ENCODE measurements at places on chromosomes 12 and 14.

DNA sequence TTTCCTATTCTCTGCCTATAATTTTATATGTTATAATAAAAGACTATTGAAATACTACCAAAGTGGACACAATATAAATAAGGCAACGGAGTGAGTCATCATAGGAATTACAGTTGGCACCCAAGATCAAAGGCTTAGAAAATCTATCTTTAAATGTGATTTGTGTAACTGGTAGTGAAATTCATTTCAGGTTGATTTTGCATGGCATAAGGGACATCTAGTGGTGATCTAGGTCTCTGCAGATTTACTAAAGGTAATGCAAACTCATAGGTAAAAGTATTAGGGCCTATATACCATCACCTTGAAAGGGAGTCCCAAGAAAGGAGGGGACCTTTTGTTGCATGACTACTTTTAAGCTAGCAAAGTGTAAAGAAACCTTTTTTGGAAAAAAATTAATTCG is 527.2 kb downstream of the NRXN3 start:
- ATAC-seq, result peak; percentile 58

DNA sequence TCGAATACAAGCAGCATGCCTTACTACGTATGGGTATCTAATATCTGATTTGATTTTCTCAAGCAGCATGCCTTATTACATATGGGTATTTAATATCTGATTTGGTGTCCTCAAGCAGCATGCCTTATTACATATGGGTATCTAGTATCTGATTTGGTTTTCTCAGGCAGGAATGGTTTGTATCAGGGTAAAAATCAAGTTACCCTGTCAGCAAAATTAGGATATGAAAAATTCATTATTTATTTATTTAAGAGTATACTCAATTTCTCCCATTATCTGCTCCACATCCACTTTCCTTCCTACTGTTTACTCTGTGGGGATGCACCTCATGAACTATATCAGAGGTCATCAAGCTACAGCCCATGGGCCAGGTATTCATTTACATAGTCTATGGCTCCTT is 21.9 kb downstream of the ZNF891 start:
- ATAC-seq, result no peak

DNA sequence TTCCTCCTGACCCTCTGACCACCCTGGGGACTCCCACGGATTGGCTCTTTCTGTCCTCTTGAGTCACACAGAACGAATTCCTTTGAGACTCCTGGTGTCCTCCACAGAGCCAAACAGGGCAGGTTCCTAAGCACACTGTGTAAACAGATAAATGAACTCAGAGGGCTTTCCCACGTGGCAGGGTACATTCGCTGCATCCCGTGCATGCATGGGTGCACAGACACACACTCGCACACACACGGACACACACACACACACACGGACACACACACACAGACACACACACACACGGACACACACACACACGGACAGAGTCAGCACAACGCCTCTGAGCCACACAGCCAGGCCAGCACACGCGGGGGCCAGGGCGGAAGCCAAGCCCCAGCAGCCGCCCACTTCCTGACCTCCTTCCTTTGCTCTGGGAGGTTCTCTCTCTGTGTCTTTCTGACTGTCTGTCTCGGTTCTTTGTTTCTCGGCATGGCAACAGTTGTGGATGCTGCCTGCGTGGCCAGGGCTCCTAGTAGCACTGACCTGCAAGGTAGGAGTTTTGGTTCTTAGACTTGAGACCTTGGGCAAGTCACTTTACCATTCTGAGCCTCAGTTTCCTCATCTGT is 706 bp downstream of the CRACR2A start:
- ATAC-seq, result peak; percentile 65

DNA sequence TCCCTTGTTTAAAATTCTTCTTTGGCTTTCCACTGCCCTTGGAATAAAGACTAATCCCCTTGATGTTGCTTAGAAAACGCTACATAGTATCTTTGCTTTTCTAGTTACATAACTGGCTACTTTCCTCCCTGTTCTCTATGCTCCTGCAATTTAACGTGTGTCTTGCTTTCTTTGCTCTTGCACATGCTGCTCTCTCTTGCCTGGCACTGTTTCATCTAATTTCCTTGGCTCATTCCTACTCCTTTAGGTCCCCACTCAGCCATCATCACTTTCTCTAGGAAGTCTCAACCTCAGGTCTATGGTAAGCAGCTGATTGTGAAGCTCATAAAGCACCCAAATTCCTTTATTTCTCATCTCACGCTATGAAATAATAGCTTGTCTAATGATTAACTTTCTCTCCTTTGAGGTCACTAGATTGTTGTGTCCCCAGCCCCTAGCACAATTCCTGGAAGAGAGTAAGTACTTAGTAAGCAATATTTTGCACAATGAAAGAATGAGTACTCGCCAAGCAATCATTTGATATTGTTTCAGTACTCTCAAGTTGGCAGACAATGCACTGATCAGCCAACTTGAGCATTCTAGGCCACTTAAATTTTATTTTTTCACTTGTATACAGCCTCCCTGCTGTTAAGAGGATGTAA is 3.3 kb downstream of the ALDH6A1 start:
- no peak for ATAC-seq

- no peak for ATAC-seq
Observed at GRCh38 chr12:6569312-6569711, 1.2 kb upstream of the NOP2 start.

- peak; percentile 28 for ATAC-seq
Observed at GRCh38 chr12:93767524-93767863, 90.3 kb downstream of the CRADD start.

DNA sequence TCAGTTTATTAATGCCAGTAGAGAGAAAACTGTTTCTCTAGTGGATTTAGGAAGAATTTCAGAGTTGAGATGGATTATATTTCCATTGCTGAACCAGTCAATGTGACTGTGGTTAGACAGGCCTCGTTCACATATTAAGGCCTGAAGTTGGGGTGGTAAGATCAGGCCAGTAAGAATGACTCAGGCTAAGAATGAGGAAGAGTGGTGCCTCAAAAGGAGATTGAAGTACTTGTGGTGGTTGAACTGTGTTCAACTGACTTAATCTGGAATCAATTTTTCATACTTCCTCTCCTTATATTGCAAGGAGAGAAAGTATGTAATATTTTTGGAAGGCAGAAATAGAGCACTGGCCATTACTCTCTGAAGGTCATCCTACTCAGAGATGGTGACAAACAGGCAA is 37.8 kb upstream of the ATF7IP start:
- peak; percentile 95 for ATAC-seq

DNA sequence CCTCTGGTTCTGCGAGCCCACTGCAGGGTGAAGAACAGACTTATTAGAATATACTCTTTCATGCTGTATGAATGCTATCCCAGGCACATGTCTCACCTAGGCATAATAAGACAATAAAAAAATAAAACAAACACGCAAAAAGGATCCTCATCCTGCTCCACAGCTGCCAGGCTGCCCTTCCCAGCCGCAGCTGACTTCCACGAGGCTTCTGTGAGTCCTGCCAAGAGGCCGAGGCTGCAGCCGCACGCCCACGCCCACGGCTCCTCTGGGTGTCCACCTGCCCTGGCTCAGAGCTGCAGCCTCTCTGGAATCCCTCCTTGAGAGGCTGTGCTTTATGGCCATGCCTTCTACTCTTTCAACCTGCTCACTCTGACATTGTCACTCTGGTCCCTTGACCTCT is 6.9 kb downstream of the SMIM41 start:
- no peak for ATAC-seq

DNA sequence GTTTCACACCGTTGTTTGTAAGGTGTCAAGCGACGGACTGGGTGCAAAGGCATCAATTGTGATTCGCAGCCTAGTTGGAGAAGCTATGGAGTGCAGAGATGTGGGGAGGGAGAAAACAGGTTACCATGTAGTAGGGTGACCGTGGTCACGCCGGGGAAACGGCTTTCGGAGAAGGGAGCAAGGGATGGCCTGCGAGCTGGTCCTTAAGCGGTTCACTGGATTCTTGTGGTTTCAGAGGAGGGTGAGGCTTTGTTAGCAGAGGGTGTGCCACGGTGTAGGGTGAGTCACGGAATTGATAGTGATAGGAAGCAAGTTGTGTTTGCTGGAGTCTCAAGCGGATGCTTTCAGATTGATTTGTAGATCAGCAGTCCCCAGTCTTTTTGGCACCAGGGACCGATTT is 2.3 kb downstream of the PIWIL1 start:
- ATAC-seq, result peak; percentile 91

- ATAC-seq, result no peak
Observed at GRCh38 chr12:6824085-6824775, 2.6 kb downstream of the GPR162 start.

- no peak for ATAC-seq
Observed at GRCh38 chr12:49231878-49232655, 32.8 kb upstream of the TUBA1C start.

GRCh38 chr12:32508626-32509025 is 109.3 kb downstream of the FGD4 start:
- ATAC-seq, result peak; percentile 50

DNA sequence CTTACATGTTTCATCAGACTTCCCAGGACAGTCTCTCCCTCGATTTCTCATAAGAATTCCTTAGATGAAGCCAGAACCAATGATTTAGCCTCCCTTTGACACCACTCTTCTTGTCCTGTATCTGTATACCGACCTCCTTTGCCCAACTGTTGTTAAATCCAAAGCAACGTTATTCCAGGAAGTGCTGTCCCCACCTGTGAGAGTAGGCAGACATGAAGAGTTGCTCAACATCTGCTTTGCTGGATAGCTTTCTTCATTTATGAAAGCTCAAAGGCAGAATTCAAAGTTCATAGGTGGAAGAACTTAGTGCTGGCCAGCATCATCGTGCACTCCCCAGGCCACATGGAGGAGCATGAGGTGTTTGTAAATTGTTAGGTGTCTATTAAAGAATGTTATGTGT is 55.6 kb downstream of the GTF2A1 start:
- no peak for ATAC-seq

DNA sequence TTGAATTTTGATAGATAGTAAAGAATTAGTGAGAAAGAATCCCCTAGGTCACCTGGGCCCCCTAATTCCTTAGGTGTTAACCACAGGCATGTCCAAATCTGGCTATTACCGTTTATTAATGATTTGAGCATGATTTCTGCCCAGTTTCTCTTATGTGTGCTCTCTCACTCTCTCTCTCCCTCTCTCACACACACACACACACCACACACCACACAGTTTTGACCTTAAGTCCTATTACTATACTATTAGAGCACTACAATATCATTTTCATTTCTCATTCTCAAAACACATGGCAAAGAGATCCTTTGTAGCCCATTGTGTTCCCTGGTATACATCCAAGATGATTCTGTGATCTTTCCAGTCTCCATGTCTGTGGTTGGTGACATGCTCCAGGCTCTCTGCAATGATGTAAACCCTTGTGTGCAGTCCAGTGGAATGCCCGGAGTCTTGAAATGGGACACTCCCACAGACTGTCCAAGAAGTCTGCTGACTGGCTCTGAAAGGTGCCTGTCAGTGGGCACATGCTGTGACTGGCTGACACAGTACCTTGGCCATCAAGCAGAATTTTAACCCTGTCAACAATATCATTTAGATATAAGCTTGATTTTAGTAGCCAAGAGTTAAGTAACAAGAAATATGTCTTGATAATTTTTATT is 96.2 kb downstream of the FIGNL2 start:
- ATAC-seq, result peak; percentile 67

GRCh38 chr14:92523752-92524151 is 10.2 kb downstream of the RIN3 start:
- no peak for ATAC-seq

DNA sequence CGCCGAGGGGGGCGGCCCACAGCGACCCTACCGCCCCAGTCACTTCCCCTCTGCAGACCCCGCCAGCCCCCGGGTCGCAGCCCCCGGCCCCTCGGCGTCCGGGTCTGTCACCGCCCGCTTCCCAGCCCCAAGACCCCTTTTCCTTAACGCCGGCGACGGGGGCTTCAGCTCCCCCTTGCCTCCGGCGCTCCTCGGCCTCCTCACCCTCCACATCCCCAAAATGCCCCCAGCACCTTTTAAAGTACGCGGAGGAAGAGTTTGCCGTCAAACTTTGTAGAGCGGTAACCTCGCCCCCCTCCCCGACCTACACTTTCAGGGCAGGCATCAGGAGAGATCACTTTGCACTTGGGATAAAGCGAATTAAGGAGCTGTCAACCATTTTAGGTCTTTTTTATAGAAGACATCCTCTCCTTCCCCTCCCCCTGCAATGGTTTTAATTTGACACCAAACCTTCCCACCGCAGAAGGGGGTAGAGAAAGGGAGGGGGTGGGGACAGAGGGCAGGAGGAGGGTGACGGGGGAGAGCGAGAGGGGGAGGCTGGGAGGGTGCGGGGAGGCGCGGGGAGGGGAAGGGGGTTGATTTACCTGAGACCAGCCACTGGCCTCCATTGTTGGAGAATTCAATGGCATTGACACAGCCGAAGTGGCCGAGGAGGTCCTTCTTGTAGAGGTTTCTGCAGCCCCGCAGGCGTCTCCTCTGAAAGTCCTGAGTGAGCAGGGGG is 578 bp downstream of the DCAF5 start:
- ATAC-seq, result peak; percentile 24

DNA sequence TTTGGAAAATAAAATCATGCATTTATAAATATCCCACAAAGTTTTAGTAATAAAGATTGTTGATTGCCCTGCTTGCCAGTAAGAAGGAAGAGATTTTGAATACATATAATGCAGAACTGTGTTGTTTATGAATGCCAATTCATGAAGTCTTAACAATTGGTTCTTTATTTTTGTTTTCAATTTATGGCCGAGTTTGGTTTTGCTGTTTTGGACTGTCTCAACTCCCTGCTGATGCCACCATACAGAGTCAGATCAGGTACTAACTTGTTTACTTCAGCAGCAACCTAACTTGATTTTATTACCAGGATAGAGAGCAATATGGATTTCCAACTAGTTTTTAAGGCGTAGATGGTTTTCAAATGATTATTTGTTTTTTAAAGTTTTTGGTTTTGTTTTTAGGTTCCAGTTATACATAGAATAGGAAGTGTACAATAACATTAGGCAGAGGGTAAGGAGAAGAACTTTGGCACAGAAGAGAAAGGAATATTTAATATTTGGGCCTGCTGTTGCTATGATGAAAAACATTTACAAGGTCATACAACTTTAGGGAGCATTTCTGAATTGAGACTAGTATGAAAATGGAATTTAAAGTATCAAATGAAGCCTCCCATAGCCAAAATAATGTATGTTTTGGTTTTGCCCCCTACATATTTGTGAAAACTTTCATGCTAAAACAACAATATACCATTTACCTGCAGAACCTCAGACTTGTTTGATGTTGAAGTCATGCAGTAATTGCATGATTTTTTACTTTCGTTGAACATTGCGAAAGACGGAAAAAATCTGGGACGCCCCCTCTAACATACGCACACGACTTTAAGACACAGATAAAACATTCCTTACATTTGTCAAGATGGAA is 904 bp upstream of the FAM177A1 start:
- no peak for ATAC-seq

- ATAC-seq, result no peak
Observed at GRCh38 chr12:87094356-87094755, 838.2 kb upstream of the MGAT4C start.

Data from esophagus mucosa (tissue), 1 donor.